ENCODE measurements at places on chromosomes 12 and 14.

- no peak for DNase-seq
Measured at GRCh38 chr12:6058481-6059161, 65.8 kb downstream of the VWF start.

DNA sequence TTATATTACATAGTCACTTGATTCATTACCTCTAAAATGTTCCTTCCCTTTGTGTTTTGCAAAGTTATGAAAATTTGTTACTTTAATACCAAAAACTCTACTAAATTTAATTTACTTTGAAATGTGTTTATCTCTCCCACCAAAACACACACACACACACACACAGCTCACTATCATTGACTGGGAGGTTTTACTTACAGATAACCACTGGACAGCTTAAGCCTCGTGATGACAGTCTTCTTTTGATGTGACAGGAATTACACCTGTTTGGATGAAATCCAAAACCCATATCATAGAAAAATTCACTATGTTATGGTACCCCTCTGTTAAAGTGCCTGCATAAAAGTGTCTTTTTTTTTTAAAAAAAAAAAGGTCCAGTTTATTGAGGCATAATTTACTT is 15.6 kb downstream of the BBS10 start:
- DNase-seq = no peak

- DNase-seq = no peak
Measured at GRCh38 chr14:85487215-85487614, 42.7 kb upstream of the FLRT2 start.

- peak; percentile 57 for DNase-seq
Measured at GRCh38 chr14:59482541-59483331, 1.5 kb downstream of the L3HYPDH start.

GRCh38 chr12:1094714-1095113 is 103.7 kb downstream of the ERC1 start:
- no peak for DNase-seq

- no peak for DNase-seq
Measured at GRCh38 chr12:126492181-126492580, 1426.9 kb downstream of the AACS start.

DNA sequence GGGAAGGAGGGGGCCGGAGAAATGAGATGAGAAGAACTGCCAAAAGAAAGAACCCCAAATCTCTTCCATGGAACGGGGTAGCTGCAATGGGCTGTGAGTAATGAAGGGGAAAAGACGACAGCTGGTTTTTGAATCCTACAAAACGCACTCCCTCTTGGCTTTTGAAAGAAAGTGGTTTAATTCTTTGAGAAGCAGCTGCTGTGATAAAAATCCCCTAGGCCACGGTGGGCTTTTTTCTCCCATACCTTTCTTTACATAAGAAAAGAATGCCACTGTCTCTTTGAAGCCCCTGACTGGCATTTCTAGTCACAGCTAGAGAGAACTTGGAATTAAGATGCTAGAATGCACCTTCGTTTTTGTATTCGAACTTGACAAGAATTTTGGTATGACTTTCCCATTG is 486.1 kb downstream of the GLT1D1 start:
- DNase-seq = no peak

Measured in hematopoietic multipotent progenitor cell treated with erythropoietin and hydrocortisone succinate and interleukin-3 and kit ligand, for 15 days (in vitro differentiated cells).